ENCODE measurements at places on chromosomes 12 and 14.

DNA sequence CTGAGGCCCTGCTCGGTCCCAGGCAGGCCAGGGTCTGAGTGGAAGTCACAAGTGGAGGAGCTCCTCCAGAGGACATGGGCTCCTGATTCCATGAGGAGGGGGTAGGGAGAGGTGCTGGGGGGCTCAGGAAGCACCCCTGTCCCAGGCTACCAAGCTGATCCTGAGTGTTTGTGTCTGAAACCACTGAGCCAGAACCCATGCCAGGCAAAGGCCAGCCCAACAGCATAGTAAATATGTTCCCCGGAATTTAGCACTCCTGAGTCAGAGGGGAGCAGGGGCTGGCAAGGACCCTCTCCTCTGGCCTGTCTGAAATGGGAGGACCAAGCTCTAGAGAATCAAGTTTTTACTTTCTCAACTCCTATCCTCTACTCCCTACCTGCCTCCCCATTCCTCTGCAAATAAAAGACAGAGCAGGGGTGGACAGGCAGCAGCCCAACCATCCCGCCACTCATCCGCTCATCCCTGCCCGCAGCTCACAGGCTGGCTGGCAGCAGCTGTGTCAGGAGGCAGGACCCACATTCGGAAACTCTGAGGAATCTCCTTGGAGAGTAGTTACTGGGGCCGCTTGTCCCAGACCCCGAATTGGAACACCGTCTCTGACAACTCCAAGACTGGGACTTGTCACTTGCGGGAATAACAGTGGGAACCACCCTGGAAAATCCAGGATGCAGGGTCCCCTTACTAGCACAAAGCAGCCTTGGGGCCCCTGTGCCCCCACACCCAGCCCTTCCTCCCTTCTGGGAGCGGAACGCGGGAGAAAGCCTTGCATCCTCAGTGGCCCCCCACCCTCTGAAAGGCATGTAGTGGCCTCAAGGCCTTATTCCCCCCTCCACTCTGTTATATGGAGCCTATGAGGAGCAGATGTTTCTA, 102.5 kb downstream of the ZFP36L1 start:
- no peak for DNase-seq

DNA sequence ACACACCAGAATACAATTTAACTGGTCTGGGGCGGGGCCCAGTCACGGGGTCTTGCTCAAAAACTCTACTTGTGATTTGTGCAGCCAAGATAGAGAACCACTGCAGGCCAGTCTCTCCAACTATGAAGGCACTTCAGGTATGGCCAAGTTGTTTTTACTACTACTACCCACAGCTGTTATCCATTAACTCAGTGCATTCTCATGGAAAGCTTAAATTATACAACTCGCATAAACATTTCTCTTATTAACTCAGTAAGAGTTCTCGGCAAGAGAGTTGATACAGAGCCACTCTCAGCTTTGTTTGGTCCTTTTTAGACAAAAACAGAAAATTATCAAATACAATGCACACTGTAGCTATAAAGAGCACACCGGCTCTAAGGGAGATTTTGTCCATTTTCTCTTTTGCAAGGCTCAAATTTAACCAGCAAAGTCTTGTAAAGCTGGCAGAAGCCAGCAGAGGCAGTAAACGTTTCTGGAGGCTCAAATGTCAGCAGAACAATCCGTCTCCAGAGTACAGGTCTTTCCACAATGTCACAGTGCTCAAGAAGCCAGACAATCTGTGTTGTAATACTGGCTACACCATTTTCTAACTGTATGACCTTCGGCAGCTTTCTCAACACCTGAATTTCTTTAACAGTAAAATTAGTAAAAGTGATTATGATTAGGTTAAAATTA, 85.9 kb downstream of the PTGER2 start:
- no peak for DNase-seq

DNA sequence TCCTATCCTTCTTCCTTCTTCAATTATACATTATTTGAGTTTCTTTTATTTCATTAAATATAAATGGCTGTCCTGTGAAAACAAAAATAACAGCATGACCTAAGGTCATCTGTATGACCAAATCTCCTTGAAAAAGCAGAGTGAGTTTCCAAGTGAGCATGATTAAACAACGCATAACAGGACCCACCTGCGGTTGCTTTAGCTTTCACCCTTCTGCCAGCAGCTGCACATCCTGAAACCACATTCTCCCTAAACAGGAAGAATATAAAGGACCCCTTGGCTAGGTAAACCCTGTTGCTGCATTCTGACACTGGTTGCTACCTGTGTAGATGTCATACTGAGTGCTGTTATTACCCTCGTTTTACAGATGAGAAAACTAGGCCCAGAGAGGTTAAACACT, 42.8 kb upstream of the CPM start:
- no peak for DNase-seq

DNA sequence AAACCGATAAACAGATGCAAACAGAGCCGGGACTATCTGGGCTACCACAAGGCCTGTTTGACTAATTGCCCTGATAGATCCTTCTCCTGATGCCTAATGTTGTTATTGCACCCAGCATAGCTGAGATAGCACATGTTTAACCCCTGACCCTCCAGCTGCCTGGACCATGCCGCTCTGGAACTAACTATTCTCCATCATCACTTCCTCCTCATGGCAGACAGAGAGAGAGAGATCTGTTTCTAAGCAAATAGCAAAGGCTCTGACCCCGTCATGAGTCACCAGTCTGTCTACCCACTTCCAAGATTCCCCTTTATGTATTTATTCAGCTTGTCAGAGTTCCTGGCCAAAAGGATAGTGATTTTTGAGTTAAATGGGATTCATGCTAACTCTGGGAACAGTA, 58.2 kb upstream of the FLRT2 start:
- DNase-seq: no peak

DNA sequence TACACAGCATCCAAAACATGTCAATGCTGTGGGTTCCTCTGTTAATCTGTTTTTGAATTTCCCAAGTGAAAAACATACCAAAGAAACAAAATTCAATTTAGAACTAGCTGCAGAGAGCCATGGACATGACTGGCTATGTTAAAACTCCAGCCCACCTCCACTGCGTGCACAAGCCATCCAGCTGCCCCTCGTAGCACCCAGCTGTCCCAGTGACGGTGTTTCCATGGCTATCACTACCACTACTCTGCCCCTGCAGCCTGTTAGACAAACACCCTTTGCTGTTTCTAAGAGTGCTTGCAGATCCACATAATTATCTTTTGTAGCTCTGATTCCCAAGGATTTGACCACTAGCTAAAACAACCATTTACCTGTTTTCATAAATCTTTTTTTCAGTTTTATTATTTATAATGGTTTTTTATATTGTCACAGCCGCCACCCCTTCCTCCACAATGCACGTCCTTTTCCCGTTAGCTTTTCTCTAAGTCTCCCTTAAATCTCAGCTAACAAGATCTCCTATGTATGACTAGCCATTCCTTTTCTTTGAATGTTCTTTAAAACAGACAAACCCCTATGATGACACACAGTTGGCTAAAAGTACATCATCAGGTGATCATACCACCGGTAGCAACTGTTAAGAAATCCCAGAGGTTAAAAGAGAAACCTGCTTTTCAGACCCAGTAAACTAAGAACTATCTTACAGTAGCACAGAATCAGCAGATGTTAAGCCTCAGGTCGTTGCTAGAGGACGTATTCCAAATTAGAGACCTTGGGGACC, 37.8 kb upstream of the NAA30 start:
- no peak for DNase-seq

DNA sequence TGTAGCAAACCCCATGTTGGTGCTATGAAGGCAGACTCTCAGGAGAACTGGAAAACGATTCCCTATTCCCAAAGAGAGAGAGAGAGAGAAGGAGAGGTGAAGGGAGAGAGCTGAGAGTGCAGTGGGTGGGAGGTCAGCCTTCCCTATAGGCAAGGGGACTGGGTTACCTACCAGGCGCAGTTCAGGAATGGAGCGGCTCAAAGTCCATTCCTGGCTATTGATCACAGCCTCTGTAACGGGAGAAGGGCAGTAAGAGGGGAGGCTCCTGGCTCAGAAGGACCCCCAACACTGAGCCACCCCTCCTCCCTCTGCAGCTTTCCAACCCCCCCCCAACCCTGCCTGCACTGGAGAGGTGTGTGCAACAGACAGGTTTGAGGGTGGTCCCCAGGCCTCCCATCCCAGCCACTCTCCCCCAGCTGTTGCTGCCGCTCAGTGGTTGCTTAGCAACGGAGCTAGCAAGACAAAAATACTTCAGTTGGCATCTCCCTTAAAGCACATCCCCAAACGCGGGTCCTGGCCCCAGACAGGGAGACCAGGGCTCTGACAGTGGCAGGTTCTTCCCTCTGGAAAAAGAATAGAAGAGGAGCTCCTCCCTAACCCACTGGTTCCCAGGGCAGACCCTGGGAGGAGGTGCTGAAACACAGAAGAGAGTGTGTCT, 3.2 kb downstream of the AGAP2 start:
- DNase-seq: no peak

- no peak for DNase-seq
Measured at GRCh38 chr12:16002880-16003279, 91.7 kb downstream of the DERA start.

DNA sequence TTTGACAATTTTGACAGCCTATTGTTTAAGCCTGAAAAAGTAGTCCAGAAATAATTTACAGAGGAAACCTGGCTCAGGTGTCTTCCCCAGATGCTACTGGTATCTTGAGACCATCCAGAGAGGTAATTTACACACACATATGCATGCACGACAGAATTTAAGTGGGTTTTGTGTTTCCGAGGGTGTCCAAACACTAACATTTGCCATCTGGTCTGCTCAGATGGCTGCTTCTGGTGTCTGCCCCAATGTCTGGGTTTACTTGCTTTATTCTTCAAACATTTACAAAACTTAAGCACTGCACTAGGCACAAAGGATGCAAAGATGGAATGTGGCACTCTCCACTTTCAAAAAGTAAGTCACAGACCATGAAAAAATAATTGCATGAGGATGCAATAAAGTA, 226.6 kb upstream of the EGLN3 start:
- no peak for DNase-seq
